ENCODE measurements at places on chromosomes 3 and 15. TPM values are rescaled to one million over a fixed set of nuclear protein-coding genes. Genes with fewer than 3 reads are reported as not detected.

Gene SLC22A13
- total RNA-seq, result not detected

Gene GOLGA6B
- not detected for total RNA-seq

Gene MCF2L2
- 0.03 TPM for total RNA-seq

Gene GABRG3
- not detected for total RNA-seq

DNA sequence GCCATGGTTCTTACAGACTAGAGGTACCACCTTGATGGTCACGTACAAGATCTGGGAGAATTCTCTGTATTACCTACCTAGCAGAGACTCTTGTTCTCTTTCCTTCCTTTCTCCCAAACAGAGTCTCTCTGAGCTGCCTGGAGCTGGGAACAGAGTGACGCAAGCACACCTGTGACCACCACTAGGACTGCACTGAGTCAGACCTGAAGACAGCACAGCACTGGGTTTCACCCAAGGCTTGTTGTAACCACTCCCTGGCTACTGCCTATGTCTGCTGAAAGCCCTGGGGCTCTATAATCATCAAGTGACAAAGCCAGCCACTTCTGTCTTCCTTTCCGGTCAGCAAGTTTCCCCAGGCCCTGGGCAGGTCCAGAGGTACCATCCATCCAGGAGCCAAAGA is 293.3 kb upstream of the CNTN4 start:
- no peak for DNase-seq

DNA sequence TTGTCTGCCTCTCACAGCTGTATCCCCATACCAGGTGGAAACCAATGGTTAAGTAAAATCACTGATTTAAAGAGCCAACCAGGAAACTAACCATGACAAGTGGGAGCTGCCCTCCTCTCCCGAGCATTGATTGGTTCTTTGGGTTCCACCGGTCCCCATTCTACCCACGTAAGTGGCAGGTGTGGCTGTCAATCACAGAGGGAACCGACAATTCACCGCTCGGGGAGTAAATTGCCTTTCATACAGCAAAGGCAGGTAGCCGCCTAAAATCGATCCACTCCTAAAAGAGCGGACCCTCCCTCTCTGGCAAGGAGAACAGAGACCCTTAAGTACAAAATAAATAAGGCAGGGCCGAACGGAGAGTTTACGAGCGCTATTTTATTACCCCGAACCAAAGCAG is 1.2 kb downstream of the ERC2 start:
- peak; percentile 1 for DNase-seq

DNA sequence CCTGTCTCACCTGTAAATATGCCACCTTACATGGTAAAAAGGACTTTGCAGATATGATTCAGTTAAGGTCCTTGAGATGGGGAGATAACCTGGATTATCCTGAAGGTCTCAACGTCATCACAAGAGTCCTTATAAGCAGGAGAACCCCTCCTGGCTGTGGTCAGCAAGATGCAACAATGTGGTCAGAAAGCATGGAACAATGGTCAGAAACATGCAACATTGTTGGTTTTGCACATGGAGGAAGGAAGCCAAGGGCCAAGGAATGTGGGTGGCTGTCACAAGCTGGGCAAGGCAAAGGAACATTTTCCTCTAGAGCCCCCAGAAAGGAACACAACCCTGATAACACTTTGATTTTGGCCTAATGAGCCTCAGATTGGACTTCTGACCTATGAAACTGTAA is 9.4 kb upstream of the SUMF1 start:
- DNase-seq, result no peak

DNA sequence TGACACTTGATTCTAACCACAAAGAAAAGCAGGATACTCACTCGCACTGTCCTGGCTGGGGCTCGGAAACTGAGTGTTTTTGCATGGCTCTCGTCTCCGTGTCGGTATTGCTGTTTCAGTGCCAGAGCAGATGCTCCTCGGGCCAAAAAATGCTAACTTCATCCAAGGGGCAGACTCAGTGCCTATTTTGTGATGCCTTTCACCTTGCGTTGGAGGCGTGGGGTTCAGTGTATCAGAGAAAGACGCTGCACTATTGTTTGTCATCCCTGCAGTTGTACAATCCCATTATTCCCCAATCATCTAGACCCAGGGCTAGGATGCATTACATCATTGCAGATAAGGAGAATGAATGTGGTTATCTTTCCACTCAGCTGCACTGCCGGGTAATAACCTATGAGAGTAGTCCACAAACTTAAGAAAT is 1.4 kb downstream of the CACNA2D3 start:
- no peak for DNase-seq

DNA sequence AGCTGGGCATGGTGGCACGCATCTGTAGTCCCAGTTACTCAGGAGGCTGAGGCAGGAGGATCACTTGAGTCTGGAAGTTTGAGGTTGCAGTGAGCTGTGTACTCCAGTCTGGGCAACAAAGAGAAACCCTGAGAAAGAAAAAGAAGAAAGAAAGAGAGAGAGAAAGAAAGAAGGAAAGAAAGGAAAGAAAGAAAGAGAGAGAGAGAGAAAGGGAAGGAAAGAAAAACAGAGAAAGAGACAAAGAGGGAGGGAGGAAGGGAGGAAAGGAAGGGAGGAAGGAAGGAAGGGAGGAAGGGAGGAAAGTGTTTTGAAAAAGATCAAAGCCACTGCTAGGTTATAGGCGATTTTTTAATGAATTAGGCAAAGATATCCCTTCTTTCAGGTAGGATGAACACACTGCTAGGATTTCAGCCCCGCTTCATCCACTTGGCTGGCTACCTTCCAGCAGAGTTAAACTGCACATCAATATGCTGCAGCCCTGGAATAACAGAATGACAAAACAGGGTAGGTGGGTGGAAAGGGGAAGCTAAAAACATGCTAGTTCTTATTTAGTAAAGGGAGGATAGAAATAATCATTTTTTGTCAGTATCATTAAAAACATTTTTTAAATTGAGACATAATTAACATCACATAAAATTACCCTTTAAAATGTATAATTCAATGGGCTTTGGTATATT is 12.8 kb upstream of the PPARG start:
- no peak for DNase-seq

DNA sequence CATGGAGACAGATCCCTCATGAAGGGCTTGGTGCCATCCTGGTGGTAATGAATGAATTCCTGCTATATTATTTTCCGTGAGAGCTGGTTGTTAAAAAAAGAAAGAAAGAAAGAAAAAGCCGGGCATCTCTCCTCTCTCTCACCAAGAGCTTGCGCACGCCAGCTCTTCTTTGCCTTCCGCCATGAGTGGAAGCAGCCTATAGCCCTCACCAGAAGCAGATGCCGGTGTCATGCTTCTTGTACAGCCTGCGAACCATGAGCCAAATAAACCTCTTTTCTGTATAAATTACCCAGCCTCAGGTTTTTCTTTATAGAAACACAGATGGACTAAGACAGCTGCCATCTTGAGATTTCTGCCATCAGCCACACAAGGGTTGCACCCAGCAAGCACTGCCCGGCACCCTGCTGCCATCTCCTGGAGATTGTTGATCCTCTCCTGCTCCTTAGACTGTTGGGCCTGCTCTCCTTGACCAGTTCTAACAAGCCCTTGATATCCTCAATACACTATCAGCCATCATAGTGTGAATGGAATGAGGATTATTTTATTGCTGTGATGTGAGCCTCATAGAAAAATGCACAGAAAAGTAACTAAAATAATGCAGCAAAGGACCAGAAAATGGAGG is 3.5 kb upstream of the AHSG start:
- no peak for DNase-seq

DNA sequence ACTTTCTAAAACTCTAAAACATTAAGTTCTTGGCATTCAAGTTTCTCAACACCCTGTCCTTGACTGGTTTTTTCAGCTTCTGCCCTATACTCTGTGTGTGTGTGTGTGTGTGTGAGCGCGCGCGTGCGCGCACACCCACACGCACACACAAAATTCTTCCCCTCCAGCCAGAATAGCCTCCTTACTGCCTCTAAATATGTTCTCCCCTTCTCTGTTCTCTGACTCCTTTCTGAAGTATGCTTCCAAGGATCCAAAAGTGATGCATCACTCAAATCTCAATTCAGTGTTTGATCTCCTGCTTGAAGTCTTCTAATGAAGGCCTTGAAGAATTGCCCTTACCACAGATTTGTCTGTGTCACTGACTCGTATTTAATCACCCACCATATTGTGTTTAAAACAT is 129.8 kb downstream of the SLC25A26 start:
- DNase-seq, result no peak

Measured in SJSA1 (cell line).